ENCODE measurements at places on chromosomes 11 and 22.

DNA sequence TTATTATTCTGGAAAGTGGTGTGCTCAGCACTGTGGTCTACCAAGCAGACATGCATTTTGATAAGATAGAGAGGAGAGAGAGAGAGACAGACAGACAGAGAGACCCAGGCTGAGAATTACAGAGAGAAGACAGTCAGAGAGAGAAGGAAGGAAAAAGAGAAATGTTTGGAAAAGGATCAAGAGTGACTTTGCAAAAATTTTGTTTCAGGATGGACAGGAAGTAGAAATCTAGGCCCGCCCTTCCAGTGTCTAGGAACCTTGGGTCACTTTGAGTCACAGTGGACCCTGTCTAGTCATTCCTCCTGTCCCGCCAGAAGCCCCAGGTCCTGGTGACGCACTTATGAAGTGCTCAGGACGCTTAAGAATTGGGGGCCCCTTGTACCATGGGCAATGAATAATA lies 166.7 kb downstream of the ST3GAL4 start:
- DNase-seq, result no peak

GRCh38 chr22:20940186-20940651 lies 23.0 kb downstream of the CRKL start:
- DNase-seq, result no peak

DNA sequence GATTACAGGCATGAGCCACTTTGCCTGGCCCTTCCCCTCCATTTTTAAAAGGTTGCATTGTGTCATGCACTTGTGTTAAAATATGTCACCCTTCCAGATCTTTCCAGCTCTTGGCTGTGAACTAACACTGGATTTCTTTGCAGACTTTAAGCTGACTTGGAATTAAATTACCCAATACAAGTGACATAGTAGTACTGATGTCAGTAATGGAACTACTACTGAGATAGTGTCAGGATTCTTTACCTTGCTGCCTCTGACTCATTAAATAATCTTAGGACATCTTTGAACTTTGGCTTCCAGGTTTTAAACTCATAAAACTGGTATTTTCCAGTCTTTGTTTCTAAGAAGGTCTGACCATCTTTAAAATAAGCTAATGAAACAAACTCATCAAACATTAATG lies 51.8 kb upstream of the OR4B1 start:
- no peak for DNase-seq

DNA sequence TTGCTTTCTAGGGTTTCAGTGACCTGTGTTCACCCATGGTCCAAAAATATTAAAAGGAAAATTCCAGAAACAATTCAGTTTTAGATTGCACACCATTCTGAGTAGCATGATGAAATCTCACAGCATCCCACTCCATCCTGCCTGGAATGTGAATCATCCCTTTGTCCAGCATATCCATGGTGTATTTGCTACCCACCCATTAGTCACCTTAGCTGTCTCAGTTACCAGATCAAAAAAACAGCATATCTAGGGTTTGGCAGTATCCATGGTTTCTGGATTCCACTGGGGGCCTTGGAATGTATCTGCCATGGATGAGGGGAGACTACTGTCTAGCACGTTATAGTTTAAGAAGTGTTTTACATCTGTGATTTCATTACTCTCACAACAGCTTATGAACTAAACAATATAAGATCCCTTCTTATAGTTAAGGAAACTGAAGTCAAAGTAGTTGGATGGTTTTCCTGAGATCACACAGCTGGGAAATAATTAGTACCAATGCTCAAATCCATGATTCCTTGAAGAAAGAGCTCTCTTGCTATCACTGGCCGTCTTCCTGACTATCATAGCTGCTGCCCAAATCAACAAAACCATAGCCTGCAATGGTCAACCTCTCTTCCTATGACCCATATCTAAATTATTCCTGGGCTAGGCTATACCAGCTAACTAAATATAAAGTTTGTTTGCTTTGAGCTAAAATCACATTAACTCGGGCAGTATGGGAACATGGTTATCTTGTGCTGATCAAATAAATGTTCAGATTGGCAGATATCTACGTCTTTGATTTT lies 122.6 kb downstream of the MICAL2 start:
- DNase-seq, result no peak

DNA sequence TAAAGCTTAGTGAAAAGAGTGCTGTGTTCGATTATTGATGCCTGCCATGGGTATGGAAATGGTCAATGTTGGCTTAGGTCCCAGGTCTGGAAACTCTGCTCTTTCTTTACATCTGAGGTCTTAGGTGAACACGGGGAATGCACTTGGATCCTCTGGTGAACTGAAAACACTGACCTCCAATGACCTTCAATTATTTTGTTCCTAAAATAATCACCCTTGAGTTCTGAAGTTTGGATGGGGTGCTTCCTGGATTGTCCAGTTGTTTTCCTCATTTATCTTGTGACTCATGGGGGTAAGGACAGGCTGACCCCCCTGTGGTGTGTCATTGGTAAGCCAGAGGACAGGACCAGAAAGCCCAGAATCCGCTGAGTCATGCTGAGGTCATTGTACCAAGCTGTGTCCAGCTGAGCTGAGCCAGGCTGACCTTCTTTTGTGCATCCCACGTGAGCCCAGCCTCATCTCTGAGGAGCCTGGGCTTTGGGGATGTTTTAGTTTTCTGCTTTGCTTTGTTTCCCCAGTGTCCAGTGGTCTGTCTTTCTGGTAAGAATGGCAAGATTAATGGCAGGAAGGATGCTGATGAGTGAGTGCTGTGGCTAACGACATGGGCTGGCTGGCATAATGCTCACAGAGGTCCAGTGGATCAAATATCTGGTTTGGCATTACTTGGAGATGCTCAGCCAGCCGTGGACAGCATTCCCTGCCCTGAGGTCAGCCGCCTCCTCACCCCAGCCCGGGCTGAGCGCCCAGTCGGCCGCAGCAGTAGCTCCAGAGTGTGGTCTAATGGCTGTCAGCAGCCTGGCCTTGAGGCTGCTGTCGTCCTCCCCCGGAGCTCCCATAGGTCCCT lies 35.6 kb downstream of the AMPD3 start:
- DNase-seq, result no peak

GRCh38 chr22:50293441-50294318 lies 13.8 kb downstream of the PLXNB2 start:
- no peak for DNase-seq

- no peak for DNase-seq
These were observed 68.3 kb upstream of the NAV2 start for GRCh38 chr11:19644316-19644715.

GRCh38 chr11:65381716-65382032 lies 772 bp downstream of the SLC25A45 start:
- DNase-seq, result no peak

DNA sequence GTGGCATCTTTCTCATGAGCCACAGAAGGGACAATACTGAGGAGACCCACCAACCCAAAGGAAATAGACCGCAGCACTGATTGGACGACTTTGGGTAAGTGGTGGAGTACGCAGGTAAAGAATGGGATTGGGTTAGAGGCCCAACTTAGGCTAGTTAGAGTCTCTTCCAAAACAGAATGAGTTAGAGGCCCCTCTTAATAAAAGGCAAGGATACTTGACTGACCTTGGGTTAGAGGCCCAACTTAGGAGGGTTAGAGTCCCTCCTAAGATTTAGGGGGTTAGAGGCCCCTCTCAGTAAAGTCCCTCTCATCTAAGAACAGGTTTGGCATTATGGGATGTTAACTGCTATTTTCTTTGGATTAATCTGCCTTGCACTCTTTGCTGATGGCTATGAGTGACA lies 24.6 kb downstream of the CCKBR start:
- no peak for DNase-seq

DNA sequence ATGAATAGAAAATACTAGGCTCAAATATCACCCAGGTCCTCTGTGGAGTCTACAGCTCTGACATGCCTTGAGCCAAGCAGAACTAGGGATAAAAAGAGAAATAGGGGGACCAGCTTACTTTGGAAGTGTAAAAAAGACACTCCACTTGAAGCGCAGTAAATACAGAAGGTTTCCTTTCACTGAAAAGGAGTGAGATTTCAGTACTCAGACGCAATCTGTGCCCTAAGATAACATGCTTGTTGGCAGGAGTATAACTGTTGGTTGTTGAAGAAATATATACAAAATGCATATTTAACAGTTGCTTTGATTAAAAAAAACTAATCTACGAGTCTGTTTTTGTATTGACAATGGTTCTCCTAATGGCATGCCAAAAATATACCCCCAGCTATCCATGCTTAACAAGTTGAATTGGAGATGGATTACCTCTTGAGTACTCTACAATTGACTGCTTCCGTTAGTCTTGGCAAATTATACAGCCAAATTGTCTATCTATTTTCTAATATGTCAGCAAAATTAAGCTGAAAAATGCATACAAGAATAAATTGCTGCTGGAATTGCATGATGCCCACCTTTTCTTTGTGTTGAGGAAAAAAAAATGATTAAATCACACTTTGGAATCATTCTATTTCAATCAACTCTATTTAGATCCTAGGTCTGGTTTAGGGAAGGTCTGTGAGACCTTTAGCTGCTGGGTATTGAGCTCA lies 91.6 kb downstream of the FAT3 start:
- no peak for DNase-seq

GRCh38 chr22:44586999-44587736 lies 89.1 kb upstream of the RTL6 start:
- DNase-seq, result no peak

GRCh38 chr22:40240160-40240559 lies 62.4 kb downstream of the TNRC6B start:
- DNase-seq, result no peak

- DNase-seq, result peak; percentile 48
These were observed 36.2 kb downstream of the TBC1D22A start for GRCh38 chr22:46798366-46799350.

GRCh38 chr22:36395055-36395849 lies 7.5 kb upstream of the MYH9 start:
- DNase-seq, result no peak

DNA sequence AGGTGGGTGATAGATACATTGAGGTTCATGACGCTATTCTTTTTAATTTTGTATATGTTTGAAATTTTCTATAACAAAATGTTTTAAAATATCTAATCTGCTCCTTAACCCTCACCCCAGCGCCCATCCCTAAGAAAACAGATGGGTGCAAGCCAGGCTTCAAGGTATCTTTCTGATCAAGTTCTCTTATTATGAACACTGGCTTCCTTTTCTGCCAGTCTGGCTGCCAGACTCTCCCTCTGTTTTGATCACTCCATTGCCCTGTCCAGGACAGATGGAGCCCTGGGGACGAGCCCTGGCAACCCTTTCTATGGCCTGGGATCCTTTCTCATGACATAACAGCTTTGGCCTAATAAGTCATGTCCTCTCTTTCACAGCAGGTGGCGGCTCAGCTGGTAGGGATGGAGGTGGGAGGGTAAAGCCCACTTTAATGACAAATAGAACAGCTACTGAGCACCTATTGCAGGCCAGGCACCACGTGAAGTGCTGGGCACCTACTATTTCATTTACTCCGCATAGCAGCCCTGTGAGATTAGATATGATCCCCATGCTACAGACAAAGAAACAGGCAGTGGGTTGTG lies 38.4 kb downstream of the DRD2 start:
- no peak for DNase-seq

- DNase-seq, result no peak
These were observed 27.5 kb upstream of the ZDHHC13 start for GRCh38 chr11:19089421-19089820.

DNA sequence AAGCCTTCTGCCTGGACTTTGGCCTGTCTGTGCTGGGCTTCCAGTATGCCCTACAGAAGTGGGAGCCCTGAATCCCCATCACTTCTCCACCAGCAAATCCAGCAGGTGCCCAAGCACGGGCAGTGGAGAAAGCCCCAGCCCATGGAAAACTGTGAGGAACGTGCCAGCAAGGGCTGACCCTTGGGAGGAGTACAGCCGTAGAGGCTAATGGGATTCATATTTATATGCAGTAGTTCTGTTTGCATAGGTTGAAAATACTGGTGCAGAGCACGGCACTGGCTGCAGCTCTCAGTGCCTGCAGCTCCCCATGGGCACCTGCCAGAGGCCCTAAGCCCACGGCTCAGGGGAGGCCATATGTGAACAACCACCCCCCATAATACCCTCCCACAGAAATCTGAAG lies 10.1 kb downstream of the NAGA start:
- no peak for DNase-seq

DNA sequence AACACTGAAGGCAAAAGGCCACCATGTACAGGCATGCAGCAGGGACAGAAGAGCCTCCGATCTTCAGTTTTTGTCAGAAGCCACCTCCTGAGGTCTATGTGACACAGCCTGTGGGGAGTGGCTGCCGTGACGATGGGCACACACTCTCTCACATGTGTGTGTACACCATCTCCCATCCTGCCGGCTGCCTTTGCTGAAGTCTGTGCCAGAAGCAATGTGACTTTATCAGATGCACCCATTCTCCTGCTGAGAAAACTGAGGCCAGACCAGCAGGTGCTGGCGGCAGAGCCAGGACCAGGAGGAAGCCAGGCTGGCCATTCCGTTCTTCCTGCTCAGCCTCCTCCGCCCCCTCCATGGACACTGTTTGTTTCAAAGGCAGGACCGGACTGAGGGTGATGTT lies 16.7 kb downstream of the SHANK2 start:
- DNase-seq, result no peak

DNA sequence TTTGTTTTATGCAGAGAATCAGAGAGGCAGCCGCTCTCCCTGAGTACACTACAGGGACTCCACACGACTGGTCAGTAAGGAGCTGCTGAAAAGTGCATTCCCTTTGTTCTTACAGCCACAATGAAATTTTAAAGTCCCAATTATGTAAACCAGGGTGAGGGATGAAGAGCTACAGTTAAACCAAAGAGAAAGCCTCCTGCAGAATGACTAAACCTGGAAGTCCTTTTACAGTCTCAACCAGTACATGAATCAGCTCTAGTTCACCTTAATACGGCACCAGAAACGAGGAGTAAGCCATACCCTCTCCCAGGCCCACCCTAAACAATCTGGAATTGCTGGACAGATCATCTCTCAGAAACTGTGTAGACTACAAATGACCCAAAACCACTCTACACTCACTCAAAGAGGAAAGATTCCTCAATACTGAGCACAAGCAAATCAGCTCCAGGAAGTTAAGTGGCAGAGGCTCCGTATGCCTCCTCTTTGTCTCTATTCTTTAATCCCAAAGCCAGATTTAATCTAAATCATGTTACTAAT lies 113.1 kb downstream of the RBFOX2 start:
- no peak for DNase-seq

GRCh38 chr11:70400643-70401042 lies 2.3 kb downstream of the CTTN start:
- no peak for DNase-seq

- no peak for DNase-seq
These were observed 23.8 kb downstream of the ALG12 start for GRCh38 chr22:49894322-49895054.

GRCh38 chr11:130427581-130428315 lies 661 bp downstream of the ADAMTS8 start:
- DNase-seq, result no peak

DNA sequence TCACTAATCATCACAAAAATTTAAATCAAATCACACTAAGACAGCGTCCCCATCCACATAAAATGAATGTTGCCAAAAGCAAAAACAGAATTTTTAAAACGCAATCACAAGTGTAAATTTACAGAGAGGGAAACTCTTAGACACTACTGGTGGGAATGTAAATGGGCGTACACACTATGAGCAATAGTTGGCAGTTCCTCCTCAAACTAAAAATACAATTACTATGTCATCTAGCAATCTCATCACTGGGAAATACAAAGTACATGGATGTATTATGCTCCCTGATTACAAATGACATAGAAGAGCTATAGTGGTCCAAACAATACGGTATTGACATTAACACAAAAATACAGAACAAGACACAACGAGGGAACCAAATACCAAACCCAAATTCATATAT lies 8.7 kb upstream of the RGL4 start:
- DNase-seq, result no peak
